HuH-7.5 (cell line): ENCODE measurements at places on chromosomes 13 and 19.

DNA sequence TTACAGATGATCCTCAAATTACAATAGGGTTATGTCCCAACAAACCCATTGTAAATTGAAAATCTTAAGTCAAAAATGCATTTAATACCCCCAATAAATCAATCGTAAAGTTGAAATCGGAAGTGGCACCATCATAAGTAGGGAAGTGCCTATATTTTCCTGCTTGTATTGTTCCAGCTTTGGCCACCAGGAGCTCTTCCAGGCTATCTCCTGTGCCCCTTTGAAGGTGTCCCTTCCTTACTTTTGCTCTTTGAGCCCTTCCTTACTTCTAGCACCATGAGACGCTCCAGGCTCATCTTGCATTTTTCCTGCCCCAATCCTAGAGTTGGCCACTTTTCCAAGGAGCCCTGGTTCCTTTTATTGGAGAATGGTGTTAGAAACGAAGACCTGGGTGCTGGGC is 163.0 kb upstream of the TSC22D1 start:
- DNase-seq = no peak

GRCh38 chr13:43805681-43806128 is 18.9 kb upstream of the ENOX1 start:
- DNase-seq = no peak

DNA sequence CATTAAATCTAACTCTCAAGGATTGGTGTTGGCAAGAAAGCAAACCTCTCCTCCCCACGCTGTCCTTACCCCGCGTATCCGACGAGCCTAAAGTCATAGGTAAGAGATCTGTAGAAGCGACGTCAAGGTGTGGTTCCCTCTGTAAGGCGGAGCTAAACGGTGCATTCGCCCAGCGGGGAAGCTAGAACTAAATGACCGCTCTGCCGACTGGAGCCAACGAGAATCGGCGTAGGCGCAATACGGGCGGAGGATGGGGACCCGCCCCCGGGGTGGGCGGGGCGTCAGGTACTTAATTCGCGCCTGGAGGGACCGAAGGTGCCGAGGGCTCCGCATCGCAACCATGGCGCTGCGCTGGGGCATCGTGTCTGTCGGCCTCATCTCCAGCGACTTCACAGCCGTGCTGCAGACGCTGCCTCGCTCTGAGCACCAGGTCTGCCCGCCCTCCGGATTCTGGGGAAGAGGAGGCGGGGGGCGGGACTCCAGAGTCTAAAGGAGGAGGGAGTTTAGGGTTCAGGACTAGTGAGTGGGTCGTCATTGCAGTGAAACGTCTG is at the start of gene DHDH:
DHDH (plus strand) TSS at position 318 of the 551 bp plus-strand sequence; CDS start at position 341, 23 bp downstream.
- peak; percentile 77 for DNase-seq

DNA sequence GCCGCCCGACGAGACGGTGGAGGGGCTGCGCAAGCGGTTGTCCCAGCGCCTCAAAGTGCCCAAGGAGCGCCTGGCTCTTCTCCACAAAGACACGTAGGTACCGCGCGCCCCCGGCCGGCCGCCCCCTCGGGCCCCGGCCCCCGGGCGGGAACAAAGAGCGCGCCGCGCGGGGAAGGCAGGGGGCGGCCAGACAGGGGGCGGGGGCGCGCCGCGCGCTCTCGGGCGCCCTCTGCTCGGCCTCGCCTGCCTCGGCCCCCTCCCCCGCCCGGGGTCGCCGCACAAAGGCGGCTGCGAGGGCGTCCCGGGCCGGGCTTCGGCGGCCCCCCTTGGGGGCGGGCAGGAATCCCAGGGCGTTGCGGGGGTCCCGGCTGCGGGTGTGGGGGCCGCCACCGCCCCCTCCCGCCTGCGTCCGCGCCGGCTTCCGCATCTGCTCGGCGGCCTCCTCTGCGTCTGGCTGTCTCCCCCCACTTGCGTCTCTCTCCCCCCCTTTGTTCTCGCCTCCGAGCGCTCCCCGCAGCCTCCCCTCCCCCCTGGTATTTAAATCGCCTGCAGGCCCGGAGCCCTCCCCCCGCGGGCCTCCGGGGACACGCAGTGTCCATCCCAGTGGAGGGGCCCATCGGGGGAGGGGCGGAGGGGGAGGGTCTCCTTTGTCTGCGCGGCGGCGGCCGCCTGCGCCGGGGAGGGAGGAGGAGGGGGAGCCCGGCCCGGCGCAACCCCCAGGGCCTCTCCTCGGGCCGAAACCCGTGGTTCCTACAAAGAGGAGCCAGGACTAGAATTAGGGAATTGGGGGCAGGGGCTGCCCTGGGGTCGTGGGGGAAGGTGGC is 2.3 kb downstream of the MIDN start:
- peak; percentile 86 for DNase-seq

DNA sequence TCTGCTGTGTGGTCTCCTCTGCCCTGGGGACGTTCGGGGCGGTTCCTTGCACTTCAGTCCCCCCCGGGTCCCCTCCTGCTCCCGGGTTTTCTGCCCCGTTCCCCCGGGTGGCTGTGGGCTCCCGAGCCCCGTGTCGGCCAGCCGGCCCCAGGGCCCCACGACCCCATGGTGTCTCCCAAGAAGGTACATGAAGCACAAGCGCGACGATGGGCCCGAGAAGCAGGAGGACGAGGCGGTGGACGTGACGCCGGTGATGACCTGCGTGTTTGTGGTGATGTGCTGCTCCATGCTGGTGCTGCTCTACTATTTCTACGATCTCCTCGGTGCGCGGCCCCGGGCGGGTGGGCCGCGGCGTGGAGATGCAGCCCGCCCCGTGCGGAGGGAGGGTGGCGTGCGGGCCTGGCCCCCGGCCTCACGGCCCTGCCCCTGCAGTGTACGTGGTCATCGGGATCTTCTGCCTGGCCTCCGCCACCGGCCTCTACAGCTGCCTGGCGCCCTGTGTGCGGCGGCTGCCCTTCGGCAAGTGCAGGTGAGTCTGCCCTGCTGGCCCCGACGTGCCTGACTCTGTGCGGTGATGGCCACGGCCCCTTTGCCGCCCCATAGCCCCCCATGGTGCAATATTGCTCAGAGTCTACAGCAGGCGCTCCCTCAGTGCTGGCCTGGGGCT is 11.3 kb downstream of the SPPL2B start:
- DNase-seq = no peak

GRCh38 chr19:2841855-2842574 is 740 bp downstream of the ZNF555 start:
- DNase-seq = no peak

DNA sequence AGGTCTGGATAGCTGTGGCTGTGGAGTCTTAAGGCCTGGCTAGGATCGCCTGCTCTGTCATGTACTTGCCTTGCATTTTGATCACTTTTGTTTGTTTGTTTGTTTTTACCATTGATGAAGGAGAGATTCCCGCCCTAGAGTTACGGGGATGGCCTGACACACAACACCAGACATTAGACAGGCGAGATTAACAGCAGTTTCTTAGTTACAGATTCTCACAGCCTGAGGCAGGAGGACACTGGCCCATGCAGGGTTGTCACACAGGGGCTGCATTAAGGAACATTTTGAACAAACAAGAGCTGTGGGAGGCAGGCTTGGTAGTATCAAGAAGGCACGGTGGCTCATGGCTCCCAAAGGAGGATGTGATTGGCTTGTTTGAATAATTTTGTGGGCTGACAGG is 291.8 kb downstream of the HS6ST3 start:
- DNase-seq = no peak

- no peak for DNase-seq
Observed at GRCh38 chr19:53994811-53995210, 3.4 kb downstream of the CACNG6 start.

- no peak for DNase-seq
Observed at GRCh38 chr19:13954185-13954584, 1.9 kb downstream of the DCAF15 start.

- no peak for DNase-seq
Observed at GRCh38 chr13:111282997-111283396, 37.4 kb upstream of the TEX29 start.

DNA sequence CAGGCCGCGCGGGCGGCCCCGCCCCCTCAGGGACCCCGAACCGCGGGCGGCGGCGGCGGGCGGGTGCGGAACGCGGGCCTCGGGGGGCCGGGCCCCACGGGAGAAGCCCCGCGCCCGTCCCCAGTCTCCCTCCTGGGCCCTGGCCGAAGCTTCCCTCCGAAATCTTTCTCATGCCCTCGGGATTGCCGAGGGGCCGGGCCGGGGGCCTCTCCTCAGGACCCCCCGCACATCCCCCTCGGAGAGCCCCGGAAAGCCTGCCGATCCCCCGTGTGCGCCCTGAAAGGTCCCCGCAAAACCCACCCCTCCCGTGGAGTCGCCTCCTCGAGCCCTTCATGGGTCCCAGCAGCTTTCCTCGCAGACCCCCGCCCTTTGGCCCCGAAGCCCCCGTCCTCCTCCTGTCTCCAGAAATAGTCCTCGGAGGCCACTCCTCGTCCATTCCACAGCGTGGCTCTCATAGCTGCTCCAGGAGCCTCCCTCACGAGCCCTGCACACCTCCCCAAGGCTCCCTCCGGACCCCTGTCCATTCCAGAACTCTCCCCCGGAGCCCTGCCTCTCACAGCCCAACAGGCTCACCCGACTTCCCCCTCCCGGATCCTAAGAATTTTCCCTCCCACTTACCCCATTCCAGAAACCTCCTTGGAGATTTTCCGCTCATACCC is 555 bp downstream of the SAMD4B start:
- no peak for DNase-seq

DNA sequence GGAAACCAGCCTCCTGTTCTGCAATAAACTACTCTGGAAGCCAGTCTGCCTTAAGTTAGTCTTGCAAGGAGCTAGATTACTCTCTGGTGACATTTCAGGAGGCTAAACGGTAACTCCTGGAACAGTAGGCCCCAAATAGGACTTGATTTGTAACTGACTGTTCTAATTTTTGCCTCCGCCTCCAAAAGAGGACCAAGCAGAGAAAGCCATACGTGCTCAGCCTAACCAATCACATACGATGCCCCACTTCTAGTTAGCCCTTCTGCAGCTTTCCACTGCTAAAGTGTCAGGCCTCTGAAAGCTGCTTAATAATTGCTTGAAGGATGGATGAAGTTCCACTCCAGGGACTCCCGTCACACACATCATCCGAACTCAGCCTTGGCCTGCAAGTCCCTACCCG is 744 bp downstream of the ZNF805 start:
- no peak for DNase-seq

DNA sequence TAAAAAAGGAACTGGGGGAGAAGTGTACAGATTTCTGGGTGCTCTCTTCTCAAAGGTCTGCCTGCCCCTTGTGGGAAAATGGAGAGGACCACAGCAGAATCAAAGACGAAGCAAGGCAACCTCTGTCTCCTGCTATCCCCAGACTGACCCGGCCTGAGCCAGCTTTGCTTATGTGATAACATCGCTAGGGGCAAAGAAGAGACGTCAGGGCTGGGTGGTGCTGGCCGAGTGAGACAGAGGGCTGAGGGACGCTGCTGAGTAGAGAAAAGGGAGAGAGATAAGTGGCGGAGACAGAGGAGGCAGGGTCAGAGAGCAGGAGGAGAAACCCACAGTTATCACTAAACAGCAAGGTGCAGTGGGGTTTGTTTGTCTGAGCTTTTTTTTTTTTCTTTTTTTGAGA is 4.6 kb upstream of the MUC16 start:
- DNase-seq = no peak

DNA sequence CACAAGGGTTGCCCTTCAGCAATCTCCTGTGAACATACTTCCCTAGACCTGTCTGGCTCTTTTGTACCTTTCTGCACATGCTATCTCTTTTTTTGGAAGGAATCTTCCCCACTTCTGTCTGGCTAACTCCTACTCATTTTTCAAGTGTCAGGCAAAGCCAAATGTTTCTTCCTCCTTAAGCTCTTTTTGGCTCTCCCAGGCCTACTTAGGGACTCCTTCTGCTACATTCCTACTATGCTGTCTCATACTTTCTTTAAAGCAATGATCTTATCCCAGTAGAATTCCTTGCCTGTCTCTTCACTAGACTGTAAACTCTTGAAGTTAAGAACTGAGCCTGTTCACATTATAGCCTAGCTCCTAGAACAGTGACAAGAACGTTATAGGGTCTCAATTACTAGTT is 114.9 kb upstream of the WASF3 start:
- DNase-seq = no peak

GRCh38 chr19:35142606-35143230 is 337 bp upstream of the FXYD7 start:
- DNase-seq = no peak

DNA sequence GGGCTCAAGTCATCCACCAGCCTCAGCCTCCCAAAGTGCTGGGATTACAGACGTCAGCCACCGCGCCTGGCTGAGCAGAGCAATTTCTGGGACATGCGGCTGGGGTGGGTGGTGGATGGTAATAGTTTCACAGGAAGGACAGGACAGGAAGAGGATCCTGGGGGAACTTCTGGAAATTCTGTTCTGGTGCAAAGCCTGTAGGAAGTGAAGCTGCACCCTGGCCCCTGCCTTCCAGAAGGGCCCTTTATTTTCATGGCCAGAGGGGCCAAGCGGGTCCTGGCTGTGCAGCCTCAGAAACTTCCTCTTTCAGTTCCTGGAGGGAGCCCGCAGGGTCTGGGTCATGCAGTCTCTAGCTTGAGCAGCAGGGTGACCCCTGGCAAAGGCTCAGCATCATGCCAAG is 15.7 kb downstream of the FEM1A start:
- DNase-seq = no peak
